Stimulated activated CD8-positive, alpha-beta memory T cell treated with anti-CD3 and anti-CD28 coated beads, Interleukin-7, amount 100 ng/mL, for 1 hour (primary cell): ENCODE measurements at places on chromosomes 3 and 15.

DNA sequence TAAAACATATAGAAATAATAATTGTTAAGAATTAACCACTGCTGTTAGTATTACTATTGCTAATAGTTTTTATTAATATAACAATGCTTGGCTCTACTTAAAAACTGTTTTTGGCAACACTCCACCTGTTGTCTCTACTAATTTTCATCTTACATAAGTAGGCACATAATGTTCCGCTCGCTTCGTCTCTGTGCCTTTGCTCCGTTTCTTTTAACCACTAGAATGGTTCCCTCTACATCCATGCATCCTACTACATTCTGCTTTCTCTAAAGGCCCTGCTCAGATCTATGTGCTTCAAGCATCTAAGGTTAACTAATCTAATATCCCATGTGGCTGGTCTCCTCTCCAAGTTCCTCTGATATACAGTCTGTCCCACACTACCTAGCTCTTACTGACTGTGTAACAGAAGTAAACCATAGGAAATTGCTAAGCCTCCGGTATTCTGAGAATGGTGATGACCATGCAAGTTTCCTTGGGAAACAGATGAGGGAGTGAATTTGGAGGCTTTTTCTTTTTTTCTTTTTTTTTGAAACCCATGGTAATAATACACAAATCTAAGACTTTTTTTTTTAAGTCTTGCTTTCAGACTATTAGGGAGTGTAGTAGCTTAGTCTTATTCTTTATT lies 138.3 kb downstream of the P3H2 start:
- no peak for DNase-seq

- no peak for DNase-seq
These were observed 57.6 kb downstream of the TAFA4 start for GRCh38 chr3:68874551-68875348.

DNA sequence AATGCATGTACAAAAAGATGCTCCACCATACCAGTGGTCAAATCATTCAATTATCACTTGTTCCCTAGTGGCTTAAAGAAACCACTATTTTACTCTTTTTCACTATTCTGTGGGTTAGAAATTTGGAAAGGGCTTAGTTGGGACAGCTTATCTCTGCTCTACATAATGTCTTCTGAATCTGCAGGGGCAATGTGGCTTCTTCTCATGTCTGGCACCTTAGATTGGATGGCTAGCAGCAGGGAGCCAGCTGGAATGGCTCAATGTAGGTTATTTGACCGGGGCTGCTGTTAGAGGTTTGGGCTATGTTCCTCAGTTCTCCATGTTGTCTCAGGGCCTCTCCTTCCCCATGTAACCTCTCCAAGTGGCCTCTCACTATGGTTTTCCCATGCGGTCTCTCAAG lies 57.5 kb upstream of the EPHB1 start:
- DNase-seq: no peak

- DNase-seq: no peak
These were observed 20.4 kb upstream of the NFKBIZ start for GRCh38 chr3:101828691-101829436.

DNA sequence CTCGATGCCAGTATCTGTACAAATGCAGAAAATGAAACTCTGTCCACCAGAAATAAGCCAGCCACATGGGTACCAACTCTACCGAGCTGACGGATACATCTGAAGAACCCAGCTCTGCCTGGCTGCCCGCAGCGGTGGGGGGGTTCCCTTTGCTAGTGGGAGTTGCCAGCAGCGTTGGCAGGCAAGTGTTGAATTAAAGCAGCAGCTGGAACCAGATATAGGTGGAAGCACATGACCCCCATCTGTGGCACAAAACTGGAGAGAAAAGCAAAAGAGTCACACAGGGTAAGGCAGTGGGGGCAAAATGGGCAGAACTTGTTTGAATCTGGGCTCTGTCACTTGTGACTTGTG lies 17.9 kb downstream of the CRYGS start:
- DNase-seq: no peak

DNA sequence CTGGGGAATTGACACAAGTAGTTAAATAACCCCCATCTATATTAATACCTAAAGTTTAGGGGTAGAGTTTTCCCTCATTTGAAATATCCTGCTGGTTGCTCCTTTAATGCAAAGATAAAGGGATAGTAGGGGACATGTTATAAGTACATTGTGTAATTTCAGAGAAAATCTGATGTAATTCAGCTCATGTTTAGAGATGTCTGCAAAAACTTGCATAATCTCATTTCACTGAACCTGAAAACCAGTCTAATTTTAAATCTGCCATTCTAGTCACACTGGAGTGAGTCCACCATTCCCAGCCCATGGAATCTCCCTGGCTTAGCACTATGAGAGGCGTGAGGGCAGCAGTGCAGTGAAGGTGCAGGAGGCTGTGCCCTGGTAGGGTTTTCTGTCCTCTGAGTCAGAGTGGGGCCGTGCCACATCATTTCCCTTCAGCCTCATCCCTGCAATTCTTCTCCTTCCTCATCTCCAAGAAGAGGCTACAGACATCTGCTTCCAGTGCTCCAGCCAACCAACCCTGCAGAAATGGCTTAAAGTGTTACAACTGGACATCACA lies 246.3 kb upstream of the UMPS start:
- no peak for DNase-seq

DNA sequence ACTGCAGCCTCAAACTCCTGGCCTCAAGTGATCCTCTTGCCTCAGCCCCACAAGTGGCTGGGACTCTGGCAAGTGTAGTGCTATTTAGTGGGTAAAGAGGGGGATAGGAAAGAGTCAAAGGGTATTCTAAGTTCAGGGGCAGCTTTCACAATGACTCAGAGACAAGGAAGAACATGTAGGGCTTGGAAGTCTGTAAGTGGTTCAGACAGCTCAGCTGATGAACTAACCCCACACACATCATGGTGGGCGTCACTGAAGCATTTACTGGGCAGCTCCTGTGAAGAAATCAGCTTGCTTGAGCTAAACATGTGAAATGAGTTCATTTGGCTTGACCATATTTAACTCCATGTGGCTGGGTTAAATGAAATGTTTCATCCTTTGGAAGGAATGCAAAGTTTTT lies 34.6 kb upstream of the THSD4 start:
- DNase-seq: no peak

GRCh38 chr3:116442331-116443021 lies 2.8 kb downstream of the LSAMP start:
- no peak for DNase-seq

DNA sequence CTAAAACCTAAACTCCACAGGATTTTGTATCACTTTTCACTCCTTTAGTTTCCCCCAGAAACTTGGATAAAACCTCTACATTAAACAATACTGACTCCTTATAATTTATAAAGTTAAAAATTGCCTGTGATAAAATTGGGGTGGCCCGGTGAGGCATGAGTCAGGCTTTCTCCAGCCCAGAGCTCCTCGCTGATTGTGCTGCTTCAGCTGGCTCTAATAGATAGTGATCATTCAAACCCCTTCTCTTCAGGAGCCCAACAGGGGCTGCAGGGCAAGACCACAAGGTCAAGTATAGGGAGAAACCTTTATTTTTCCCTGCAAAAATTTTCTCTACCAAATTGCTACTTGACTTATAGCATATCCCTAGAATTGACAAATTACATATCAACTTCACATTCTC lies 308.2 kb downstream of the PLCL2 start:
- DNase-seq: no peak

GRCh38 chr3:71389911-71390573 lies 193.5 kb downstream of the FOXP1 start:
- DNase-seq: peak; percentile 3

GRCh38 chr15:72852273-72852672 lies 68.7 kb upstream of the ADPGK start:
- no peak for DNase-seq

GRCh38 chr3:39281533-39281932 lies 1.7 kb upstream of the CX3CR1 start:
- DNase-seq: no peak

GRCh38 chr15:50137330-50137761 lies 18.3 kb upstream of the ATP8B4 start:
- no peak for DNase-seq

- no peak for DNase-seq
These were observed 25.7 kb downstream of the ZNF35 start for GRCh38 chr3:44674211-44674610.

GRCh38 chr3:64271631-64272030 lies 46.4 kb upstream of the PRICKLE2 start:
- DNase-seq: no peak

GRCh38 chr15:65032801-65033537 lies 3.5 kb upstream of the MTFMT start:
- no peak for DNase-seq

DNA sequence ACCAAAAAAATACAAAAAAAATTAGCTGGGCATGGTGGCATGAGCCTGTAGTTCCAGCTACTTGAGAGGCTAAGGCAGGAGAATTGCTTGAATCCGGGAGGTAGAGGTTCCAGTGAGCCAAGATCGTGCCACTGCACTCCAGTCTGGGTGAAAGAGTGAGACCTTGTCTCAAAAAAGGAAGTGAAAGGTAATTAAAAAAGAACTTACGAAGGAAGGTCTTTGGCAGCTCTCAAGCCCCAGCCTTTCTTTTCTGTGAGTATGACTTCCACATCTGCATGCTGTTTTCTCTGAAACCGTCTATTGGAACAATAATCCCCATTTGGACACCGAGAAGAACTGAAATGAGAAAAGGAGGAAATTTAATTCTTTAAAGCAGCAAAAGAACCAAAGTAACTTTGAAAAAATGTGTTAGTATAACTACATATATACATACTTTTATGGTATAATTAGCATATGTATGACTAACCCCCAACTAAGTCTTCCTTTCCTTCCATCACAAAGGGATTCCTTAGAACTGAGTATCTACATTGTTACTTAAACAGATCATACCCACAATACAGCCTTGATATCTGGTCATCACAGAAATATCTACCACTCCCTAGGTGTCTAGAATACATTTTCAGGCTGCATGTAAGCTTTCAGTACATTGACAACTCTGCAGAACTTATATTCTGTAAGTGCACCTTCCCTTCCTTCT lies 50.1 kb downstream of the SETD2 start:
- DNase-seq: no peak

DNA sequence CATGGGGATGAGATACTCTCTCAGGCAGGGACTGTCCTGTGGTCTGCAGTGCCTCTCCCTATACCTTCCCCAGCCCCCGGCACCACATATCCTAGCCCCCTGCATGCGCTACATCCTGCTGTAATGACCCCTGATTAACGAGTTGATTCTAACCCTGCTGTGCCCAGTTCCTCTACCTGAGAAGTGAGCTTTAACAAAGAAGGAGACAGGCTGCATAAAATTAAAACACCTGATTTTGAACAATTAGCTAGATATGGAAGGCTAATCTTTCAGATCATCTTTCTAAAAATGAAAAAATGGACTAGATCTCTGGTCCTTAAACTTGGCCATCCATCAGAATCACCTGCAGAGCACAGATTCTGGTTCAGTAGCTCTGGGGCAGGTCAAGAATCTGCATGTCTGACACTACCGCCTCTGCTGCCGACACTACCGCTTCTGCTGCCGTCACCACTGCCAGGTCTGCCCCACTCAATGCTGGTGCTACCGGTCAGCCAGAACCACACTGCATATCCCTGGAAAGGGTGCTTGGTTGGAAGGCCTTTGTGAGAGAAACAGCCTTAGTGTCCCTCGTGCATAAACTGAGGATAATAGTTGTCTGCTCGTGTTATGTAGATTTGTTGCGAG lies 33.6 kb upstream of the ZBTB38 start:
- DNase-seq: no peak

DNA sequence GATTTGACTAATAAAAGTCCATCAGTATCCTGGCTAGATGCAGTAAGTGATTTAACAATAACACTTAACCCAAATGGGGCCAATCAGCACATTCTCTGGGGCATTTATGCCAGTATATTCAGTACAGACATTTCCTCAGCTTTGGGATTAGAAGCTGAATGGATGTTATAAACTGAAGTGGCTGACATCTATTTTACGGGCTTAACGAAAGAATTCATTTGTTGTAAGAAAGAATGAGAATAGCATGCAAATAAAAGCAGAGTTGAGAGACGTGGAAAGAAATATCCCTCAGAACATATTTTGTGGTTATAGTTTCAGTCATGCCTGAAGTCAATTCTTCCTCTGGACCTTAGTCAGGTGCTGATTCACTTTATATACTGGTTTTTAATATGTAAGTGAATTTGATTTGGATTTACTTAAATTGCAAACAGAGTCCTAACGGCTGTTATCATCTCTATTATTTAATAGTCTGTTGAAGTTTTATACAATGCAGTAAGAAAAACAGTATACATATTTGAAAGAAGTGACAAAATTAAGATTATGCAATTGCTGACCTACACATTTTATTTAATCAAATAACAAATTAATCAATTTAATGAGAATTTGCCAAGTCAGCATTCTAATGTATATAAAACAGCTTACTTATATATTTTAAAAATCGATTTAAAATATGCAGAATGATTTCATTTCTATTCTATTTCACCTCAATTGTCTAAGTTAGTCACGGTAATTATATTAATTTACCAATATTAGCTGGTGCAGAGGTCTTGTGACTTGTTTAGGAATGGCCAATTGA lies 513.9 kb upstream of the CADM2 start:
- no peak for DNase-seq

- DNase-seq: no peak
These were observed 370.4 kb upstream of the CDIN1 start for GRCh38 chr15:36208868-36209582.

DNA sequence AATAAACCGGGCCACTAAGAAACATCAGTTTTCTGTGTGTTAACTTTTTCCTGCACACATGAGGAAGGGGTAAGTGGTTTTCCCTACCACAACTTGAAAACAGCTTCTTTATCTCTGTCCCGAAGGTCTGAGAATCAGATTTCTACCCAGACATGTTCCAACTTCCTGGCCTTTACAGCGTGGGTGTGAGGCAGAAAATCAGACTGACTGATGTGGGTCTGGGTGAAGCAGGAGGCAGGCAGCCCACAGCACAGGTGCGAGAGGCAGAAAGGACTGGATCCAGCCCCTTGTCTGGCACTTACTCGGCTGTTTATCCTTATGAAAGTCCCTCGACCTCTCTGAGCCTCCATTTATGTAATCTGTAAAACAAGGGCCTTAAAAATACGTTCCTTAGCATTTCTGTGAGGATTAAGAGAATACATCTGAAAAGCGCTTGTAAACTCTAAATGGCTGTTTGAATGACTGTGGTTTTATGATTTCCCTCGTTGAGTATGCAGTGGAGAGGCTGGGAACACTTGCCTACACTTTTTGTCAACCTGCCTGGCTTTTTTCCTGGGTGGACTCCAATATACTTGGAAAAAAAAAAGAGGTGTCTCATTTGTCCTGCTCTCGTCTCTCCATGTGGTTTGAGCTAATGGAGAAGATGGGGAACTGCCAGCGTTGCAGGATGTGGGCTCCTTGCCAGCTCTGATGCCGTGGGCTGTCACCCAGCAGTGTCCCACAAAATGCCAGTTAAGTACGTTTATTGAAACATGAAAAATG lies 3.1 kb downstream of the AGBL1 start:
- DNase-seq: no peak

GRCh38 chr3:197202694-197203093 lies 95.7 kb downstream of the DLG1 start:
- no peak for DNase-seq

- DNase-seq: no peak
These were observed 1.2 kb upstream of the TCAIM start for GRCh38 chr3:44337248-44337785.

GRCh38 chr3:23157331-23157730 lies 45.8 kb upstream of the UBE2E2 start:
- DNase-seq: no peak
